NCI-H2081 (cell line): ENCODE measurements at places on chromosomes 12 and 14.

DNA sequence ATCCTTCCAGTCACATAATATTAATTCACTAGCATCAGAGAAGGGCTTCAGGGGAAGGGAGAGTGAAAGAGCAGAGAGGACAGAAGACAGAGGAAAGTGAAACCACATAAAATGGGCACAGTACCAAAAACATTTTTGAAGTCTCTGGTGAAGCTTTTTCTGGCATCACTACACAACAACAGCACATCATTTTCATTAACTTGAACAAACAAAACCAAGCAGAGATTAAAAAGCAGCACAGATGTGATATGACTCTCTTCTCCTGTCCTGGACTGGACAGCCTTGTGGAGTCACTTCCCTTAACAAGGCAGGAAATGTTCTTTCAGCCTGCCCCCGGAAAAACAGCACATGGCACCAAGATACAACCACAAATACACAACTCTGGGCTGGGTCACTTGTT is 112.0 kb downstream of the TSPAN8 start:
- DNase-seq: no peak

GRCh38 chr12:2297658-2298057 is 244.9 kb downstream of the CACNA1C start:
- no peak for DNase-seq

DNA sequence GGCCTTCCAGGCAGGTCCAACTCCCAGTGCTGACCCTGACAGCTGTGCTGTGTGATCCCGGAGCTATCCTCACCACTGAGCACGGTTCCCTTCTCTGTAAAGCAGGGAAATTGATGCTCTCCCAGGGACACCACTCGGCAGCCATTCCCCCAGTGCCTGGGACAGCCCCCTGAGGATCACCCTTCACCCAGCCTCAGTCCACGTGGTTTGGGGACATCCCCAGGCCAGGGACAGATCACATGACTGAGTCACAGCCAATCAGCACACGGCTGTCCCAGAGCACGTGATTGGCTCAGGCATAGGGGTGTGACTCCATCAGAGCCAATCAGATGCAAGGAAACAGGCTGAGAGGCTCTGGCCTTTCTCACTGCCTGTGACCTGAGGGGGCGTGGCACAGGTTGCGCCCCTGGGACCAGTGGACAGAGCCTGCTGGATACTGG is 68.8 kb upstream of the SFSWAP start:
- DNase-seq: no peak

- no peak for DNase-seq
Measured at GRCh38 chr12:45666816-45667215, 62.7 kb upstream of the ARID2 start.

DNA sequence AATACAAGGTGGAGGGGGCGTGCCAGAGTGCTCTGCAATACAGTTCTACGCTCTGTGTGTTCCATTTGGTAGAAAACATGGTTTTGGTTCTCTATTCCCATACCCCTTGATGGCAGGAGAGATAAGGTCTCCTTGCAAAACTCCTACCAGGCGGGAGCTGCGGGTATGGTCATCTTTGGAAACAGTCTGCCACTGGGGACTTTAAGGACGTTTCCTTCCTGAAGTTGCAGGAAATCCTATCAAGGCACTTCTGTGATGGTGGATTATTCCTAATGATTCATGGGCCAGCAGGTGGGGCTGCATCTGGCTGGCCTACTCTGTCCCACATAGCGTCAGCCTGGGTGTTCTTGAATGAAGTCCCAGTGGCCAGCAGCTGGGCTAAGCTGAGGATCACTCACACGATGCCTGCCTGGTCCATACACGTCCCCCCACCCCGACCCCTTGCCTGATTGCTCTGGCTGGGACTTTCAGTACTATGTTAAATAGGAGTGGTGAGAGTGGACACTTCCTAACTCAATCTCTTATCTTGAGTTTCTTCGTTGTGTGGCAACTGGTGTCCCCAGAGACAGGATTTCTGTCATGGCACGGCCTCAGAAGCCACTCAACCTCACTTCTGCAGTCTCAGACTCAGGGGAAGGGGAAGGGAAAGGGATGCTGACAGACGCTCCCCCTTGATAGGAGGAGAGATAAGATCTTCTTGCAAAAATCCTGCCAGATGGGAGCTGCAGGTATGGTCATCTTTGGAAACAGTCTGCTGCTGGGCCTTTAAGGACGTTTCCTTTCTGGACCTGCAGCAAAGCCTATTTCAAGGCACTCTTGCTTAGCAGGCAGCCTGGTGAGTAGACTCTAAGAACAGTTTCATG is 61.0 kb upstream of the FKBP4 start:
- no peak for DNase-seq

GRCh38 chr12:1590221-1590979 is 4.0 kb downstream of the FBXL14 start:
- no peak for DNase-seq

GRCh38 chr12:53082637-53083175 is 3.5 kb upstream of the SPRYD3 start:
- no peak for DNase-seq

GRCh38 chr12:124389138-124389724 is 94.3 kb downstream of the RFLNA start:
- DNase-seq: peak; percentile 58

DNA sequence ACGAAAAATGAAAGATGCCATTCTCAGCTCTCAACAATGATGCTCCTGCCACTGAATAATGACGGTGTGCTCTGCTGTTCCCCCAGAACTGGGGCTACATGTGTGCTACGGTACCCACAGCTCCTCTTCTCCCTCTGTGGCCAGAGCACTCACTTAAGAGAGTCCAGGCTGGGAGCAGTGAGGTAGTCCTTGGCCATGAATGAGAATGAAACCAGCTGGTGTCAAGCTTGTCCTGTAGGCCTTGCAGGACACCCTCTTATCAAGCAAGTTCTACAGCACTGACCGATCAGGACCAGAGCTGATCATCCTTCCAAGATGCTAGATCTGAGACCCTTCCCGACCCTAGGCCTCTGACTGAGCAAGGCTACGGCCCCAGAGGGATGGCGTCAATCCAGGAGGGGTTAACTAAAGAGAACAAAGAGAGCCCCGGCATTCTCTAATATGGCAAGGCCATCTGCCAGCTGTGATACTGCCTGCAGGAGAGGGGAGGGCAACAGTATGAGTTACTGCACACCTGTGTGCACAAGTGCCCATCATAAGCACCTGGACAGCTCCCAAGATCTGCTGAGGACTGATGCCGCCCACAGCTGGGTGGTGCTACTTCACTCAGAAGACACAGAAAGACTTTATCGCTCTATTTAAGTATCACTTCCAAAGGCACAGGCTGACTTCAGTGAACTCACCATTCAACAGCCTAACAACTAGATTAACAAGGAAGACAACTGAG is 30.5 kb downstream of the APPL2 start:
- DNase-seq: peak; percentile 55

DNA sequence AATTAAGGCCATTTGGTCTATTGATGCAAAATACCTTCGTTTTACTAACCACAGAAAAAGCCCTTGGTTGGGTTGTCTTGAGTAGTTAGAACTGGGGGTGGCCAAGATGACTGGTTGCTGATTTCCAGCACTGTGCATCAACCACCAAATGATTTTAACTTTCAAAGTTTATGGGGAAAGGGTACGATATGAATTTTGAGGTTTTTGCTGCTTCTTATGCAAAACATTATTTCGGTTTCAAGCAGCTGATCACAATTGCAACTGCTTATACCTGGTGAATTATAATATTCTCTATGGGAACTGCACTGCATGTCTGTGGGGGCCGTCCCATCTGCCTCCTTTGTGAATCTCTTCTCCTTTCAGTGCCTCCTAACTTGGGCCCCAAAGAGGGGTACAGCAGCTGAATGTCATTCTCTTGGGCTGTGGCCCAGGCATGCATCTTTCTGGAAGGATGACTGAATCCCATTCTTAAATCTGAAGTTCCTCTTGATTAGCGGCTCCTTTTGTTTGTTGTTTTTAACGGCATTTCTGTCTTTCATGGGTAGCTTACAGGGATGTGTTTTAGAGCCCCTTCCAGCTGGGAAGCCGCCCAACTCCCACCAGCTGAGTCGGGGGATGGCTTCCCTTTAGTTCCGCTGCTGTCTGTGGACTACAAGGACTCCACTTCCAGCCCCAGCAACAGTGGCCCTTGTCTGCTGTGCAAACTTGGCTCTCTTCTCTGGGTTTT is 479.8 kb downstream of the ZFP36L1 start:
- no peak for DNase-seq

GRCh38 chr12:125331342-125332052 is 266.3 kb downstream of the AACS start:
- no peak for DNase-seq

DNA sequence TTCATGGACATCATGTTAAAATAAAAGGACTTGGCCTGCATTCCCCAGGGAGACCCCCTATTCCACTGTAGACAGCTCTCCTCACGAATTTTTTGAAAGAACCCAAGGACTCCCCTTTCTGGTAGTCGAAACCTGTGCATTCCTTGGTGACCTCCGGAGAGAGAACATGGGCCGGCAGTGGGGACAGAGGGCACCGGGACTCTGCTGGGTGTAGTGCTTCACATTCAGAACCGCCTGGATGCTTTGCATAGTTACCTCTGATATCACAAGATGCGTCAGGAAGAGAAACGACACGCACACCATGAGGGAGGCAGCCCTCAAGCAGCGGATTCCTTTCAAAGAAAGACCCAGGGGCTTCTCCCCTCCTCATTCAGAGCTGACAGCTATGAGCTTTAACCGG is 9.7 kb downstream of the CKAP4 start:
- no peak for DNase-seq

DNA sequence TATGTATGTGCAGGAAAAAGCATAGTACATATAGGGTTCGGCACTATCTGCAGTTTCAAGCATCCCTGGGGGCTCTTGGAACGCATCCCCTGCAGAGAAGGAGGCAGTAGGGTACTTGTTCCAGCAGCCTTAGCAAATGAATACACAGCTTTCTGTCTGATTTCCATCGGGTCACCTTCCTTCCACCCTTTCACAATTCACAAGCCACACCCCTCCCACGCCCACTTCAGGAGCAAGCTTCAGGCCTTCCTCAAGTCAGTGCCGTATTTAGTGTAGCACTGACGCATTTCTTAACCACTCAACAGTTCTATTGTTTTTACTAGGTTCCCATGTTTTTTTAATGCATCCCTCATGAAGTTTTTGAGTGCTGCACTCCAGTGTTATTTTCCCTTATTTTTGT is 64.2 kb downstream of the CLMN start:
- DNase-seq: peak; percentile 39

DNA sequence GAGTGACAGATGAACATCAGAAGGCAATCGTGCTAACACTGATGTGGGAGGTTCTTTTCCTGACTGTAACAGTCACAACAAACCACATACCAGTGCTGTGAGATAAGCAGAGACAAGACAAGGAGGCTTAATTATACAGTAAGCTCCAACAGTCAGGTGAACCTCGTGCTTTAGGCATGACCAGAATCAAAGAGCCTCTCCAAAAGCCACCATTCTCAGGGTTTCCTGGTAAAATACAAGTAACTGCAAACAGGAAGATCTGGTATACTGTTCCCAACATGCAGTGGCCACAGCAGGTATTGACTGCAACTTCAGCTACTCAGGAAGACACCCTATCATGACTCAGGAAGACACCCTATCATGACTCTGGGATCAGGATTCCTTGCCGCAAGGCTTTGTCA is 47.3 kb upstream of the GTF2A1 start:
- no peak for DNase-seq

DNA sequence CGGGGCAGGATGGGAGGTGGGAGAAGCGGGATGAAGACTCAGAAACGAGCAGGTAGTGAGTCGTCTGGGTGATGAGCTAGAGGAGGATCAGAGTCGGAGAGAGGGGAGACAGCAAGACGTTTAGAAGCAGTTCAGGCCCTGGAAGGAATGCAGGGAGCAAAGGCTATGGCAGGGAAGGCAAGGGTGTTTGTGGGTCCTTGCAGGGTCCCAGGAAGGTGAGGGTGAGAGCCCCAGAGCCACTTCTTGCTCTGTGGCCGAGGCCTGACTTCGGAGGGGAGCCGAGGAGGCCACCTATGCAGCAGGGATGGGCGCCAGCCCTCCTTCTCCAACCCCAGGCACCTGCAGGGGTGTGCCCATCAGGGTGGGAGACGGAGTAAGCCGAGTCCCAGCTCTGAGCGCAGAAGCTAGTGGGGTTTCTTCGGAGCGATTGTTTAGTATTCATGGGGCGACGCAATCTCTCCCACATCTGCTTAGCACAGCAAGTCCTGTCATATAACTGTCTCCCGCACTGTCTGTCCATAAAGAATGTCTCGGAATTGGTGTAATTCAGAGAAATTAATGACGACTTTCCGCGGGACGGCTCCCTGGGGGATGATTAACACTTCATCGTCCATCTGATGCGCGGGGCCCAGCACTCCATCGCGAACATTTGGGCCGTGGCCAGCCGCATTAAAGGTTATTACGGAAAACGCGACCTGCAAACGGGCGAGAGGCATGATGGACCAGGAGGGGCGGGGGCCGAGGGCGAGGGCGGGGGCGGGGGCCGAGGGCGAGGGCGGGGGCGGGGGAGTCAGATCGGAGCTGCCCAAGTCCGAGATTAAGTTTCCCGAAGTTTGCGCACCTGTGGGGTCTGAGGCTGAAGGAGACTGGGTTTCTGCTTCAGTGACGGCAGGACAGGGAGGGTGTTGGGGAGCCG is 12.2 kb upstream of the CALCOCO1 start:
- peak; percentile 35 for DNase-seq

DNA sequence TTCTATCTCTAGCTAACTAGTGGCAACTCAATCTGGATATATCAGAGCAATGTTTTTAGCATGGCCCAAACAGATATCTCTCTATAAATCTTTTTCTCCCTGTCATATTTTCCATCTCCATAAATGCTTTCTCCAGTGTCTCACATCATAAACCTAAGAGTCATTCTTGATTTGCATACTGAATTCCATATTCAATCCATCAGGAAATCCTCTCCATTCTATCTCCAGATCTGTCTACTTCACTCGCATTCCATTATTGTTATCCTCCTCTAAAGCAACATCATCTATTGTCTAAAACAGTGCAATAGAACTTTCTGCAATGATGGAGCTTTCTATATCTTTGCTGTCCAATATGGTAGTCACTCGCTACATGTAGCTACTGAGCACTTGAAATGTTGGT is 45.5 kb upstream of the ERGIC2 start:
- no peak for DNase-seq

DNA sequence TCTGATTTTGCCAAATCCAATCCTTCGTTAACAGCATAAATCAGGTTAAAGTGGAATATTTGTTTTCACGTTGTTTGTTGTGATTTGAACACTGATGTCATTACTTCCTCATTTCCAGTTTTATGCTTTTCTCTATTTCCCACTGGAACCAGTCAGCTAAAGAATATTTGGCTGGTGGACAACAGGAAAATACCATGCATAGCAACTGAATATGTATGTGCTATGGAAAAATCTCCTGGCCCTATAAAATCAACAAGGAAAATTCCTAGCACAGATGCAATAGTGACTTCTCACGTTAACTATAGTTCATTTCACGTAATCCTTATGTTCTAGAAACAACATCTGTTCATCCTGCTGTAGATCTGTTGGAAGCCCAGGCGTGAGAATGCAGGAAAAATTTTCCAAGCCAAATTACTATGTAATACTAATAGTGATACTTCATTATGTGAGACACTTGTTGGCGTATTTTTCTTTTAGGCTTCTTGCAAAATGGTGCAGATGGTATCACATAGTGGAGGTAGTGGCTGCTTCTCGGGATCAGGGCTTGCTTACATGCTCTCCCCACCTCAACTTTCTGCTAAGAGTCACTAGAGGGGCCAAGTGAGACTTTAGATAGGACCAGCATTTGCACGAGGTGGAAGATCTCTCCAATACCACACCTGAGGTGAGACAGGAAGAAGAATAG is 86.3 kb upstream of the USP44 start:
- no peak for DNase-seq
